ENCODE measurements at places on chromosomes 2 and 18.

DNA sequence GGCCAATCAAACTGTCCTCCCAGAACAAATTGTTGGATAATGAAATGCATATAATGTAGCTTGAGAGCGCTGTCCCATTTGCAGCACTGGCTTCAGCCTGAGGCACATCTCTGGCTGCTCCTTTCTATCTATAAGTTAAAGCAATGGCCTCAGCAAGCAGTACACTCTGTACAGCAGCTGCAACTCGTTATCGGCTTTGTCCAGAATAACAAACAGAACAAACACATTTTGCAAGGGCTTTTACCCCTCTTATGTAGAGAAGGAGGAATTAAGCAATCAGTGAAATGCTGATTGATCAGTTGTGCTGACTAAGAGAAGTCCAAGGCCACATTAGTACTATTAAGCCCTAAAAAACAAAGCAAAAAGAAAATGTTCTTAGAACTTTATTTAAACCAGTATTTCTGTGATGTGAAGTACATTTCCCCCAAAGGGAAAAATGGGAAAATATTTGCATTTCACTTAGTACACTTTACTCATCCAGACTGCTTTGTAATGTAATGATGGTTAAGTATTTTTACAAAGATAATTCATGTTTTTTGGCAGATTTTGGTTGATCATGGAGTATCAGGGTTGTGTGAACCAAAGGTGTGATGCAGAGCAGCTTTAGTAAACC lies 15.0 kb upstream of the CPS1 start:
- no peaks in the 10 kb centered on the region for H3K4me1 ChIP-seq
- DNase-seq, result no peak

GRCh38 chr2:67006373-67006960 lies 390.7 kb upstream of the ETAA1 start:
- no peaks in the 10 kb centered on the region for H3K4me1 ChIP-seq
- H3K36me3 ChIP-seq, result no peaks in the 10 kb centered on the region
- H3K4me3 ChIP-seq, result no peak overlapping the region

DNA sequence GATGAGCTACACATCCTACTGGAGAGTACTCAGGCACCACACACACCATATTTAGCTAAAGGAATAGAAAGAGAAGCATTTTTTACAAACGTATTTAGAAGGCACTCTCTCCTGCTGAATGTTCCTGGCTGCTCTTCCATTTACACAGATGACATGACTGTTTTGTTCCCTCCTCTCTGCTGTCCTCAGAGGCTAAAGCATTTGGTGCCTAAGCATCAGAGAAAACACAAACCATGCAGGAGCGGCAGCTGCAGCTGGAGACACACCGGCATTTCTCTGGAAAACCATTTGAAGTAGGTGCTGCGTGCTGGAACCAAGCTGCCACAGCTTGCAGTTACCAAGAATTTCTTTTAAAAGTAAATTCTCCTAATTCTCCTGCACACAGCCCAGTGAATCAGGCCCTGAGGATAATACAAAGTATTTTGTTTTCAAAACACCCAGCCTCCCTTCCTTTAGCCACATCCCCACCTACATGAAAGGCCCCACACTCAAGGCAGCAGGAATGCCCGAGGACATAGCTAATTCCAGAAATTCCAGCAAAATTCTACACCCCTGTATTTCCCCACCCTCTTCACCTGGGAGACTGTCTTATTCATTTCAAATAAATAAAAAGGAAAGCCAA lies 488.9 kb upstream of the SOX11 start:
- no peaks in the 10 kb centered on the region for H3K27me3 ChIP-seq
- H3K4me1 ChIP-seq, result no peaks in the 10 kb centered on the region
- no peak overlapping the region for H3K4me3 ChIP-seq

- H3K4me3 ChIP-seq, result no peak overlapping the region
- H3K27ac ChIP-seq, result no peak overlapping the region
- no peak for DNase-seq
- H3K27me3 ChIP-seq, result no peaks in the 10 kb centered on the region
Observed at GRCh38 chr2:134549104-134549503, 169.7 kb downstream of the TMEM163 start.

DNA sequence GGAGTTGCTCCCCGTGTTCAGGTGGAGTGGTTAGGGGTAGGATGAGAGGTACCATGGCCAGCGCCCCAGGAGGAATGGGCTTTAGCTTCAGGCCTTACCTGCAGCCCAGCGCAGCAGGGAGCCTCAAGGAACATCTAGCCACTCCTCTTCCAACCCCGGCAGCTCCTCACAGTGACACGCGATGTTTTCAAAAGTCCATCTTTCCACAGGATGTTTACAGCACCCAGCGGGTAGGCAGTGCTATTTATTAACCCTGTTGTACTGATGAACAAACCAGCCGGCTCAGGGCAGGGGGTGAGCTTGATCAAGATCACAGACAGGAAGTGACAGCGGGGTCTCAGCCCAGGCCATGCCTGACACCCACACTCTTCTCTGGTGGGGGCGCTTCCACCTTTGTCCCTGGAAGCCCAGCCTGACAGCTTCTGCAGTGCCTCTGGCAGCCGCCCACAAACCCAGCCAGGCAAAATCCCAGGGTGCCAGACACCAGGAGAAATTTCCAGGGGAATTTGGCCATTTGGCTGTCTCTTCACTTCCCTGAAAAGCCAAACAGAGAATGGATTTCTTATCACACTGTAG lies 18.4 kb upstream of the PRLH start:
- DNase-seq, result no peak
- H3K36me3 ChIP-seq, result no peaks in the 10 kb centered on the region
- H3K4me1 ChIP-seq, result no peaks in the 10 kb centered on the region
- no peaks in the 10 kb centered on the region for H3K27me3 ChIP-seq
- H3K27ac ChIP-seq, result no peak overlapping the region

- no peak overlapping the region for H3K27ac ChIP-seq
- no peaks in the 10 kb centered on the region for H3K4me1 ChIP-seq
- H3K4me3 ChIP-seq, result no peak overlapping the region
- H3K27me3 ChIP-seq, result no peaks in the 10 kb centered on the region
- DNase-seq, result no peak
Observed at GRCh38 chr2:5074733-5075132, 617.5 kb upstream of the SOX11 start.

GRCh38 chr2:30310955-30311354 lies 79.6 kb downstream of the LBH start:
- no peaks in the 10 kb centered on the region for H3K27me3 ChIP-seq
- no peaks in the 10 kb centered on the region for H3K36me3 ChIP-seq
- H3K4me3 ChIP-seq, result no peak overlapping the region
- H3K4me1 ChIP-seq, result no peaks in the 10 kb centered on the region
- H3K27ac ChIP-seq, result no peak overlapping the region
- no peak for DNase-seq

- no peaks in the 10 kb centered on the region for H3K4me1 ChIP-seq
- no peaks in the 10 kb centered on the region for H3K27me3 ChIP-seq
- no peak overlapping the region for H3K27ac ChIP-seq
- no peaks in the 10 kb centered on the region for H3K36me3 ChIP-seq
- DNase-seq, result no peak
Observed at GRCh38 chr2:96985181-96985945, 1.0 kb downstream of the FAM178B start.

DNA sequence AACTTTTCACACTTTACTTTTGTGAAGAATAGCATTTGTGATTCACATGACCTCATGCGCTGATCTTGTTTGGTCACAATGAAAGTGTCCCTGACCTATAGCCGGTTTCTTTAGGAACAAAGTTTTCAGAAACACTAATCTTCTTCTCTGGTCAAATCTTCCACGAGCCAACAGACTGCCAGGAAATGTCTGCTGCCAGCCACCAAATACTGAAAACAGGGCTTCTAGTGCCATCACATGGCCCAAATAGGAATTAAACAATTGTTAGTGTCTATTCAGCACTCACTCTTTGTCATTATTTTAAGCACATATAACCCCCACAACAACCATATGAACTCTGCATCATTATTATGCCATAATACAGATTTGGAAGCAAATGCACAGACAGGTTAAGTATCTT lies 286.5 kb upstream of the SYT4 start:
- H3K4me1 ChIP-seq, result no peaks in the 10 kb centered on the region
- no peak for DNase-seq
- H3K36me3 ChIP-seq, result no peaks in the 10 kb centered on the region
- no peak overlapping the region for H3K4me3 ChIP-seq
- no peak overlapping the region for H3K27ac ChIP-seq
- H3K27me3 ChIP-seq, result no peaks in the 10 kb centered on the region

GRCh38 chr2:215691346-215691745 lies 255.5 kb upstream of the FN1 start:
- H3K36me3 ChIP-seq, result no peaks in the 10 kb centered on the region
- peaks cover 13% of the 10 kb centered on the region for H3K4me1 ChIP-seq
- no peak overlapping the region for H3K4me3 ChIP-seq
- H3K27me3 ChIP-seq, result no peaks in the 10 kb centered on the region
- no peak overlapping the region for H3K27ac ChIP-seq

DNA sequence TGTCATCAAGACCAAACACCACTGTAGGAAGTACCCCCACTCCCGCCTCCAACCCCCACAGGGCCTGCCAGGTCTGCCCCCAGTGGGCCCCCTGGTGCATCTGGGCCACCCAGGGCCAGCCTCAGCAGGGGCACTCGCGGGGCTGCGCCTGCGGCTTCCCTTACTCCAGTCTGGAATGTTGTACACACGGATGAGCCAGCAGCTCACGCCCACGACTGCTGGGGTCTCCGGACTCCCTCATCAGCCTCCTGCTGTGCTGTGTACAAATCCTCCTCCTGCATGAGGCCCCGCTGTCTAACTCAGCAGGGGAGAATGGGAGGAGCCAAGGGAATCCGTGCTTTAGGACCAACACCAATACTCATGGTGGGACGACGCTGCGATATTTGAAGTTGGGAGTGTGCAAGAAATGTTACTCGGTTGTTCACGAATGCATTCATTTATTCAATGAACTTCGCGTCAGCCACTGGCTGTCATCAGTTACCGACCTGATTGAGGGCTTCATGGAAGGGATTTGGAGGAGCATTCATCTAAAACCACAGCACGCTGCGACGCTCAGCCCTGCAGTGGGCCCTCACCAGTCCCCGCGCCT lies 654 bp upstream of the ASB1 start:
- peak overlapping the region; percentile 59 for H3K4me3 ChIP-seq
- no peaks in the 10 kb centered on the region for H3K27me3 ChIP-seq
- peak; percentile 75 for DNase-seq
- H3K36me3 ChIP-seq, result no peaks in the 10 kb centered on the region

GRCh38 chr2:52658598-52658997 lies 1109.0 kb upstream of the CHAC2 start:
- no peak for DNase-seq
- no peaks in the 10 kb centered on the region for H3K36me3 ChIP-seq
- no peaks in the 10 kb centered on the region for H3K4me1 ChIP-seq
- no peaks in the 10 kb centered on the region for H3K27me3 ChIP-seq
- no peak overlapping the region for H3K27ac ChIP-seq

- H3K27ac ChIP-seq, result no peak overlapping the region
- no peak for DNase-seq
- no peak overlapping the region for H3K4me3 ChIP-seq
Observed at GRCh38 chr2:138727956-138728355, 52.2 kb downstream of the NXPH2 start.

- H3K4me3 ChIP-seq, result no peak overlapping the region
- no peak for DNase-seq
- no peak overlapping the region for H3K27ac ChIP-seq
- no peaks in the 10 kb centered on the region for H3K36me3 ChIP-seq
- H3K27me3 ChIP-seq, result no peaks in the 10 kb centered on the region
Observed at GRCh38 chr2:140465301-140465700, 1665.5 kb downstream of the LRP1B start.

DNA sequence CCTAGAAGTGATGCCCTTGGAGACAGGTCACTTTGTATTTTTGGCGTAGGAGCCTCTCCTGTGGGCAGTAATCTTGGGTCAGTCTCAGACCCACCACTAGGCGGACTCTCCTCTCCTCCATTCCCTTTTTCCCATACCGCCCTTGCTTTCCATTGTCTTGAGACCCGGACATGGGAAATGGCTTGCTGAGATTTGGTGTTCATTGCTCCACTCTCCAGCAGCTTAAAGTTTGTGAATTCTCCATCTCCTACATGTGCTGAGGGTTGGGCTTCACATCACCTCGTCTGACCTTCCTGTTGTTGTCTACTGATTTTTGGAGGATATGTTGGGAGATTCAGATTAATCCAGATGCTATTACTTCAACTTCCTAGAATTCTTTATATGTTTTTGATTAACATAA lies 159.2 kb upstream of the RAB12 start:
- H3K36me3 ChIP-seq, result no peaks in the 10 kb centered on the region
- no peak overlapping the region for H3K4me3 ChIP-seq
- no peak for DNase-seq

DNA sequence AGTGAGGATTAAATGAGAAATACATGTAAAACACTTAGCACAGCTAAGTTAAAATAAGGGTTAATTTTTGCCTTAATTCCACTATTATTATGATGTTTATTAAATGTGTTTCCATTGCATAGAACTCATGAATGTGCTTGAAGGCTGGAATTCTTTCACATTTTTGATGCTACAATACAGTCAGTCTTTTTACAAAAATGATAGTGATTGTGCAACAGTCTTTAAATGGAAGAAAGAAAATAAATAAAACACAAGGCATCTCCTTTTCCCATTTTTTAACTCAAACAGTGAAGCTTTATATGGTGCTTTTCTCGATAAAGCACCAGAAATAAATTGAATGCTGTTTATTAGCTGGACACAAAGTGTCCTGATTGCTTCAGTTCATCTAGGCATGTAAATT lies 123.9 kb downstream of the MAP2 start:
- H3K27ac ChIP-seq, result no peak overlapping the region
- no peak for DNase-seq
- no peaks in the 10 kb centered on the region for H3K4me1 ChIP-seq
- no peaks in the 10 kb centered on the region for H3K36me3 ChIP-seq
- H3K27me3 ChIP-seq, result no peaks in the 10 kb centered on the region
- no peak overlapping the region for H3K4me3 ChIP-seq

- H3K4me3 ChIP-seq, result no peak overlapping the region
- no peaks in the 10 kb centered on the region for H3K4me1 ChIP-seq
- no peaks in the 10 kb centered on the region for H3K27me3 ChIP-seq
- no peak overlapping the region for H3K27ac ChIP-seq
- no peak for DNase-seq
Observed at GRCh38 chr2:147525819-147526489, 318.9 kb upstream of the ACVR2A start.

DNA sequence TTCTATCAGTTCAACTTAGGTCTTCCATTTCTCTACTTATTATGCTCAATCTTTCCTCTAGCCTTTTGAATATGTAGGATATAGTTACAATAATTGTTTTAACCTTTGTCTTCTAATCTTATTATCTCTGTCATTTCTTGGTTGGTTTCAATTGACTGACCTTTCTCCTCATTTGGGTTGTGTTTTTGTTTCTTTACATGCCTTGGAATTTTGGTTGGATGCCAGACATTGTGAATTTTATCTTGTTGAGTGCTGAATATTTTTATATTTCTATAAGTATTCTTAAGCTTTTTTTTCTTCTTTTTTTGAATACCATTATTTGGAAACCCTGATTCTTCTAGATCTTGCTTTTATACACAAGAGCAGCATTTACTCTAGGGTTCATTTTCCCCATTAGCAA lies 30.7 kb upstream of the TMEM247 start:
- no peak for DNase-seq
- no peaks in the 10 kb centered on the region for H3K36me3 ChIP-seq
- H3K27me3 ChIP-seq, result no peaks in the 10 kb centered on the region
- no peak overlapping the region for H3K27ac ChIP-seq

Measured in aorta (tissue), 5 donors.